SJSA1 (cell line): ENCODE measurements at places on chromosomes 11 and 22. TPM values are rescaled to one million over a fixed set of nuclear protein-coding genes. Genes with fewer than 3 reads are reported as not detected.

SCGB1A1 gene
- total RNA-seq: not detected in 2 replicates

TSSC4 gene
- total RNA-seq: 120 and 128 TPM in 2 replicates

ADORA2A gene
- 3.4 and 3.6 TPM in 2 replicates for total RNA-seq

SLCO2B1 gene
- total RNA-seq: 0.13 and 2.2 TPM in 2 replicates

PATE2 gene
- 0.50 TPM in 1 of 2 replicates, not detected in the other for total RNA-seq
